Left ventricle myocardium superior (tissue), 1 donor: ENCODE measurements at places on chromosomes 2 and 18. TPM values are rescaled to one million over a fixed set of nuclear protein-coding genes. Genes with fewer than 3 reads are reported as not detected.

C2orf80 gene
- not detected for total RNA-seq

IGFBP5 gene
- 156 TPM for total RNA-seq

MREG gene
- 0.84 TPM for total RNA-seq

NXPH2 gene
- total RNA-seq, result not detected

CFAP65 gene
- total RNA-seq, result not detected

KHK gene
- 4.0 TPM for total RNA-seq

MATN3 gene
- 0.32 TPM for total RNA-seq
